ENCODE measurements at places on chromosomes 7 and 10.

DNA sequence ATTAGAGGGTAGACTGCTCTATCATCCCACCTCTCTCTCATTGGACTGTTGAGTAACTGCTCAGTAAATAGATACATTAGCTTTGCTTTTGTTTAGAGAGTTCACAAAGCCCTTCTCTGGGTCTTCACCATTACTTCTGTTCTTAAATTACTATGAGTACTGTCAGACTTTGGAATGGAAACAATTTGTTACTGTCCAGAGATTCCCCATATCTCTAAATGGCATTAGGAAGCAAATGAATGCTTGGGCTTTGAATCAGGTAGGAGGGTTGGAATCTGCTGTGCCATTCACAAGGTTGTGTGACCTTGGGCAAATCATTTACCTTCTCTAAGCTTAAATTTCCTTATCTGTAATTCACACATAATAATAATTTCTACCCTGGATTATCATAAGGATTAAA, 541.0 kb upstream of the FZD8 start:
- no peak for DNase-seq

DNA sequence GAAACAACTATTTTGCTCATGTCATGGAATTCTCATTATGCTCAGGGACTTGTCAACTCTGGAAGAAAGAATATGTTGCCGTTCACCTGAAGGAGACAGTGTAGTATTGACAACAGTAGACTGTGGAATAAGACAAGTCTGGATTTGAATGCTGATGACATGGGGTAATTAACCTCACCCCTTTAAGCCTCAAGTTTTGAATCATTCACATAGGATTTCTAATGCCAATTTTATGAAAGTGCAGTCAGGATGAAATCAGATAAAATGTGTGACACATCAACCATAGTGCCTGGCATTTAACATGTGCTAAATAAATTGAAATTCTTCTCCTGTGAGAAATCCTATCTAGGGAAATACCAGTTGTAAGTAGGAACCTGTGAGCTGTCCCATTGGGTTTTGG, 305.8 kb downstream of the KIF20B start:
- DNase-seq: no peak

DNA sequence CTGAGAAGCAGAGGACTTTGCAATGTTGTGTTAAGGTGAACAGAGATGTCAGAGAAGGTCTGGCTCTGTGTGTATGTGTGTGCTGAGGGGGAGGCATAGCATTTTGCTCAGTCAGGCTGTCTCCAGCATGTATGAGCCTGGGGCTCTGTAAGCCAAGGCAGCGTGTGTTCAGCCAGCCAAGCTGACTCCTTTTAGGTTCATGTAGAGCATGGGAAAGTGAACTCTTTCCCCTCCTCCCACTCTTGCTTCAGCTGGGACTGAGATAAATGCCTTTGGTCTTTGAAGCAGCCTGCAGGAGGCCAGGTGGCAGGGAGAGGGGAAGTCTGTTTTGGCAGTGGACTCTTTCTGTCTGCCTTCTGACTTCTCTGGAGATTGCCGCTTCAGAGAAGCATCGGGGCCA, 3.8 kb downstream of the SFXN2 start:
- no peak for DNase-seq

- DNase-seq: no peak
Observed at GRCh38 chr7:114789161-114789560, 132.7 kb upstream of the MDFIC start.

- DNase-seq: no peak
Observed at GRCh38 chr10:131915484-131915883, 14.7 kb downstream of the PPP2R2D start.

GRCh38 chr10:132375116-132375794, 21.7 kb upstream of the PWWP2B start:
- DNase-seq: no peak

GRCh38 chr7:5532536-5533335, 109.1 kb upstream of the TNRC18 start:
- no peak for DNase-seq

DNA sequence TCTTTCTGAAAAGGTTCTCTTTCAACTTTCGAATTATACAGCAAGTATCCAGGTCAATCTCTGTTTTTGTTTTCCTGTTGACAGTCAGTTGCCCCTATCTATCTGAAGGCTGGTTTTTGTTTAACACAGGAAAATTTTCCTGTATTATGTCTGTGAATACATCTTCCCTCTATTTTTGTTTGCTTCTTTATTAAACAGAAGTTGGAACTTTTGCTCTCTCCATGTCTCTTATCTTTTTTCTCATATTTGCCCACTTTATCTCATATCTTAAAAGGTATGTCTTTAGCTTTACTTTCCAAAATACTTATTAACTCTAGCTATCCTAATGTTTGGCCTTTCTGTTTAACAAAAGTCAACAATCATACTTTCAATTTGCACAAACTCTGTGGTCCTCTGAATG, 95.0 kb downstream of the BRAF start:
- DNase-seq: no peak

DNA sequence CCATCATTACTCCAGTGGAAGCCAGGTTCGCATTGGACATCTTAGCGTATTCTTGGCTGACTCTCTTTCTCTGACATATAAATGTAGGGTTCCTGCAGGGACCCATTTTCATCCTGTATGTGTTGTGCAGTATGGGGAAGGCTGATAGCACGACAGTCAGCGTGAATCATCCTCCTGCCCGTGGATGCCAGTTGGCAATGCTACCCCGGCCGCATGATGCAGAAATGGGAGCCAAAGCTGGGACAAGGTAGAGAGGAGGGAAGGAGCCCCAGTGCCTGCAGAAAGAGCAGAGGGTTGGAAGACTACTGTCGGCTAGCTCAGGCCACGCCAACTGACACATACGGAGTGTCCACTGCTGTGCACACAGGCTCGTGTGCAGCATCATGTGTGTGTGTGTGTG, 251.6 kb downstream of the SKAP2 start:
- no peak for DNase-seq

- no peak for DNase-seq
Observed at GRCh38 chr10:18647945-18648344, 3.4 kb downstream of the NSUN6 start.

DNA sequence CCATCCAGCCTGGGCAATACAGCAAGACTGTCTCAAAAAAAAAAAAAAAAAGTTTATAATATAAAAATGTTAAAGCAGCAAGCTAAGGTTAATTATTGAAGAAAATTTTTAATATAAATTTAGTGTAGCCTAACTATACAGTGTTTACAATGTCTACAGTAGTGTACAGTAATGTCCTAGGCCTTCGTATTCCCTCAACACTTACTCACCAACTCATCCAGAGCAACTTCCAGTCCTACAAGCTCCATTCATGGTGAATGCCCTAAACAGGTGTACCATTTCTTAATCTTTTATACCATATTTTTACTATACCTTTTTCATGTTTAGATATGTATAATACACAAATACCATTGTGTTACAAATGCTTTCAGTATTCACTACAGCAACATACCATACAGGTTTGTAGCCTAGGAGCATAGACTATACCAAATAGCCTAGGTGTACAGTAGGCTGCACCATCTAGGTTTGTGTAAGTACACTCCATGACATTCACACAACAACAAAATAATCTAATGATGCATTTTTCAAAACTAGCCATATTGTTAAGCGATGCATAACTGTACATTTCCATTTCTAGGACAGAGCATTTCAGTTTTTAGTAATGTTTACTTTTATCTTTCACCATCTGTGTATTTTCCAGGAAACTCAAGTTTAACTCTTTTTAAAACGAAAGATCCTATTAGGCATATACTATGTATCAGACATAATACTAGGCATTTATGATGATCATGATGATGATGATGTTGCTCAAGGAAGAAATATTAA, 43.3 kb downstream of the CNOT4 start:
- no peak for DNase-seq

DNA sequence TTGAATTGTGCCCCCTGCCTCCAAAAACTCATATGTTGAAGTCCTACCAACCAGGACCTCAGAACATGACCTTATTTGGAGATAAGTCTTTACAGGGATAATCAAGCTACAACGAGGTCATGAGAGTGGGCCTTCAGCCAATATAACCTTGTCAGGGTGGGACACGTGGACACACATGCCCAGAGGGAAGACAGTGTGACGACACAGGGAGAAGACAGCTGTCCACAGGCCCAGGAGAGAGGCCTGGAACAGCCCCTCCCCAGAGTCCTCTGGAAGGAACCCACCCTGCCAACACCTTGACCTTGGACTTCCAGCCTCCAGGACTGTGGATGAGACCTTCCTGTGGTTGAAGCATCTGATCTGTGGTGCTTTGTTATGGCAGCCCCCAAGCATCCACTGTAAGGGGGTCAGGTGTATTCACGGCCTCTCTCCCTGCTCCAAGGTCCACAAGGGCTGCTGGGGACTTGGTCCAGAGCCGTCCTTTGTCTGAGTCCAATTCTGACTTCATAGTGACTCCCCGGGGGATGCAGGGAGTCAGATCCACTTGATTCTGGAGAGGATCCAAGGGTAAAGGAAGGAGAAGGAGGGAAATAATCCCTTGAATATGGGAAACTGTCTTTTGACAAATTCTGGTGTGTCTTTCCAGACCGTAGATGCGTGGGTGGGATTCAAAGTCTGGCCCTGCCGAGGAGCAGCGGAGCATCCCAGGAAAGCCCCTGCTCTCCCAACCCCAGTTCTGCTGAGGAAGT, 7.0 kb downstream of the CALML3 start:
- no peak for DNase-seq

DNA sequence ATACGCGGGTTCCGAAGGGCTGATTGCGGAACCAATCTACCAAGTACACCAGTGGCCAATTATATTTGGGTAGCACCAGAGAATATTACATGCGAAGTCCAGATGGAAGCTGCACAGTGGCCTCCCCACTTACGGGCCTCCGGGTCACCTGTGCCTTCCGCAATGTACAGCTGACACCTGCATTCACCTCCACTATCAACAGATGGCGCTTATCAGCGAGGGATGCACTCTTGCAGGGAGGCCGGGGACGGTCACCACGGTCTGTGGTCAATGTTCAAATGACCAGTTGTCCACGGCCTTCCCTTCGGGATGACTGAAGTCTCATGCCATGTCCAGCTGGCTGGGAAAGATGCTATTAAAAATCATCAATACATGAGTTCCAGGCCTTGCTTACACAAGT, 47.6 kb downstream of the SLIT1 start:
- DNase-seq: no peak

GRCh38 chr10:130894471-130894870, 417.1 kb downstream of the TCERG1L start:
- DNase-seq: no peak

DNA sequence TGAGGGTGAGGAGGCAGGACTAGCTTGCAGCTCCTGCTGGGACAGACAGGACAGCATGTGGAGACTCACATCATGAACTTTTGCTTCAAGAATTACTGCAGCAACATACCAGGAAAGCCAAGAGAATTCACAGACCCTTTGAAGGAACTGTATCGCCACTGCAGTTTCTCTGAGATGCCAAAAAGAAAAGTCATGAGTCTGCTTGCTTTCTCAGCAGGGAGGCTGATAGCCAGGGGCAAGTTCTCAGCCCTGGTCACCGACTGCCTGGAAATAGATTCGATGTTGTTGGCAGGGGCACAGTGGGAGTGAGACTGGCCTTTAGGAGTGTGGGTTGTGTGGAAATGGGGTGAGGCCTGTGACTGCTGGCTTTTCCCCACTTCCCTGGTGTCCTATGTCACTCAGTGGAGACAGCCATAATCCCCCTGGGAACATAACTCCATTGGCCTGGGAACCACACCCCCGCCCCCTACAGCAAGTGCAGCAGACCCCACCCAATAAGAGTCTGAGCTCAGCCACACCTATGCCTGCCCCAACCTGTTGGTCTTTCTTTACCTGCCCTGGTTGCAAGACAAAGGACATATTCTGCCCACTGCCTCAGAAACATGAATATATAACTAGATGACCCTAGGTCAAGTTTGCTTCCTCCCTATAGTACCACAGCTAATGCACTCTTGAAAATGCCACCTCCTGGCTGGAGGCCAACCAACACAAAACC, 1.6 kb upstream of the SAMD9 start:
- DNase-seq: no peak

DNA sequence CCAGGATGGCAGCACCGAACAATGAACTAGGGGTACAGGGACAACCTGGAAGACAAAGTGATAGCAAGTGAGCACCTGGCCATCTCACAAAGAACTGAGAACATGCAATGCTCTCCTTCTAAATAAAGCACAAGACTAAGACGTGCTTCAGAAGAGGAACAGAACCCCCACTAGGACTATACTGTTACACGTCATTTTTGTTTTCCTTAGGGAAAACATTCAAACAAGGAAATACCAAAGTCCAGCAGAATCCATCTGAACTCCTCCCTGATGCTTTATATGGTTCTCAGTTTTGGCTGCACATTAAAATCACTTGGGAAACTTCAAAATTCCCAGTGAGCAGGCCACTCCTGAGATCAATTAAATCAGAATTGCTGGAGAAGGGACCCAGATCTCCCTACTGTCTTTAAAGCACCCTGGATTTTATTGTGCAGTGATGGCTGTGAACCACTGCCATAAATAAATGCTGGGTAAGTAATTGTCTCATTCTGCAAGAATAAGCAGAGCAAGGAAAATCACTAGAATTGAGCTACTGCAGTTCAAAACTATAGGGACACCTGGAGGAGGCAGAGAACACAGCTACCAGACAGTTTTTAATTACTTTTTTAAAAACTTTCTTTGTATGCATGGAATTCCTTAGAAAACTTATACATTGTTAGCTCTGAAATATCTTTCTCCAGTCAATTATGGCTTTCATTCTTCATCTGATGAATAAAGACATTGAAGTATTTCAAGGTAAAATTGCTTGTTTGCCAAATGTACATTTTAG, 866.5 kb upstream of the GHITM start:
- DNase-seq: no peak

GRCh38 chr10:131830446-131831130, 70.2 kb upstream of the PPP2R2D start:
- no peak for DNase-seq

GRCh38 chr7:30285067-30285535, 704 bp downstream of the ZNRF2 start:
- DNase-seq: no peak

- no peak for DNase-seq
Observed at GRCh38 chr10:74863551-74863950, 37.2 kb downstream of the KAT6B start.

- no peak for DNase-seq
Observed at GRCh38 chr7:123120286-123120685, 79.5 kb downstream of the SLC13A1 start.

- no peak for DNase-seq
Observed at GRCh38 chr10:10520491-10521385, 496.9 kb upstream of the CELF2 start.

DNA sequence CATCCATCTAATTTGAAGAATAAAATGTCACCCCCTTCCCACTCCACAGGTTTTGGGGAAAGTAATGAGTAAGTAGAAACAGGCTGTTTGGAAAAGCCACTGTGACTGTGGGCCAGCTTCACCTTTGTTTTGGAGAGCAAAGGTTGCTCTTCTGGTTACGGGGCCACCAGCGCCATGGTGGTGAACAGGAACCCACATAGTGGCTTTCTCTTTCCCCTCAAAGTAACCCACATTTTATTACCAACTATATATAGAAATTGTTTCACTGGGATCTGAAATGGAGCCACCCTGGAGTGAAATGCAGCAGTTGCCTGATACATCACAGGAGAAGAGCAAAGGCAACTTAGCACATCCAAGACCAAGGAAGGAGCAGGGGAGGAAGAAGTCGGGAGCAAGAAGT, 112.3 kb upstream of the EFCAB10 start:
- no peak for DNase-seq
